ENCODE measurements at places on chromosomes 1 and 21.
A peak's percentile ranks its signal among the peaks of the same experiment; 100 is the strongest.

DNA sequence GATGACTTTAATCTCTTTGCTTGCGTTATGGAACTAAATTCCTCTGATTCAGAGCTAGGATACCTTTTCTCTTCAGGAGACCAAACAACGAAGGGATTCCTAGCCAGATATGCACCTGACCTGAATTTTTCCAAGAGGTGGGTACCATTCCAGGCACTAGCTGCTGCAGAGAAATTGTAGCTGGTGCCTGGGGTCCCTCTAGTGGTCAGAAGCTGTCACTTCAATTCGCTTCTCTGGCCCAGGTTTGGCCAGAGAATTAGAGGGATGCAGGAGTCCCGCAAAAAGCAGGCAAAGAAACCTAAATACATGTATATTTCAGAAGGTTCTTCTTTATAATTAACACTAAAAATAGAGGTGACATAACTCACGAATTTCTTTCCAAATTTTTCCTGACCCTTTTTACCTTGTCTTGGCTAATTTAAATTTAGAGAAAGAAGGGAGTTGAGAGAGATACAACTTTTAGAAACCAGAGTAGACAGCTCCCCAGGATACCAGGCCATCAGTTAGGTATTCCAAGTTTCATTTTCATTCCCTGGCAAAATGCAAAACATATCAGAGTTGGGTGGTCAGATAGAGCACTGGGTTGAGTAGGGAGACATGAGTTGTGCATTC is 9.6 kb downstream of the ACKR1 start:
- peak; percentile 8 for DNase-seq

- DNase-seq = no peak
Measured at GRCh38 chr1:67636146-67636545, 48.9 kb upstream of the GADD45A start.

DNA sequence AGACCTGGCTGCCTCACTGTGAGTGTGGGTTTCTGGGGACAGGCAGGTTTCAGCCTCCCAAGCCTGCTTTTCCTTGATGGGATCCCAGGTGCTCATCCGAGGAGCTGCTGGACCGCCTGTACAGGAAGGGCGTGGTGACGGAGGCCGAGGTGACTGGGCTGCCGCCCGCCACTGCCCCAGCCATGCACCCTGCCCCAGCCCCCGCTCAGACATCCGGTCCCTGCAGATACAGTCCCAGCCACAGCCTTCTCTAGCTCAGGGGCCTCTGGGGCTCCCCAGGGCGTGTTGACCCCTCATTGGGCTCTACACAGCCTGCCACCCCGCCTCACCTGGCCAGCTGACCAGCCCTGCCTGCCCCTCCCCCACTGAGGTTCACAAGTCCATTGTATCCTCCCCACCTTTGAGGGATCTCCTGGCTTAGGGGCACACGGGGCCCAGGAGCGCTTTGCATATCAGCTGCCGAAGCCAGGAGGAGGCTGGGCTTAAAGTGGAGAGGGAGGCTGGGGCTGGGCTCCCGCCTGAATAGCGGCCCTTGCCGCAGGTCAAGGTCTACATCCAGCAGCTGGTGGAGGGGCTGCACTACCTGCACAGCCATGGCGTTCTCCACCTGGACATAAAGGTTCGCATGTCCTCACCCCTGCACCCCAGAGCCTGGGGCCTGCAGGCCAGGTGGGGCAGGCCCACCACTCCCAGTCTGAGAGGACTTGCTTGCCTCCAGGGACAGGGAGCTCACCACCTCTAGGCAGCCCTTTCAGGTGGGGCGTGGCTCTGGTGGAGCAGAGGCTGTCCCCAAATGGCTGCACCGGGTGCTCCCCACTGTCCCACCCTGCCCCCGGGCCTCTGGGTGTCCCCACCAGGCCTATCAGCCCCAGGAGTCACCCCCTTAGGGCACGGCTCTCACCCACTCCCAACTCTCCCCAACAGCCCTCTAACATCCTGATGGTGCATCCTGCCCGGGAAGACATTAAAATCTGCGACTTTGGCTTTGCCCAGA is 38.5 kb downstream of the TRIM11 start:
- DNase-seq = no peak

GRCh38 chr1:181189691-181190363 is 101.3 kb downstream of the IER5 start:
- DNase-seq = peak; percentile 59

DNA sequence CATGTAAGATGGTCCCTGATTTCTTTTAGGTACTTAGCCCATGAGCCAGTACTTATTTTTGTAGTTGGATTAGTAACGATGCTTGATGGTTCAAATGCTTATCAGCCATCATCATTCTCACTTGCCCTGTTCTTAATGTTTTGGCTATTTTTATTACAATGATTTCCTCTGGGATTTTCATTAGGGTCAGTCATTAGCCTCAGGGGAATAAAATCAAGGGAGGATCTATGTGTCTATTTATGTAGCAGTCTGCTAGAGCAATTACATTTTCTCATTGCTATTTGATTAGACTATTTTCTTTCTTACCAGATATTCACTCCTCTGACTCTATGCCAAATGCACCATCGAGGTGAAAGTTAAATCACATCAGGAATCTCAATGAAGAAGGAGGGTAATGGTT is 10.9 kb upstream of the CCT8 start:
- DNase-seq = no peak

DNA sequence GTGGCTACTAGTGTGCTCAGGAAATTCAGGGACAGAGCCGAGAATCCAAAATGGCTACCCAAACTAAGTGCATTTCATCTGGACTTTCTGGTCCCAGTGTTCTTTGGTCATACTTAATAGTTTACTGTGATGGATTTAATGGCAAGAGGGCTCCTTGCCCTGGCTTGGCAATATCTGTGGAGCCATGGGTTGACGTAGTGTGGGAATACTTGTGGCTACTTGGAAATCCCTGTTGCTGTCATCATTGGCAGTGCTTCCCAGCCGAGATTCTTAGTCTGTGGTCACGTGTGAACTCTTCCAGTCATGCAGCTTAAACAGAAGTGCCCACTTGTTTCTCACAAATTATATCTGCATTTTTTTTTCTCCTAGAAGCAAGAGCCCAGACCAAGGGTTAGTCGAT is 198.9 kb downstream of the HS2ST1 start:
- DNase-seq = no peak

GRCh38 chr1:55623311-55623710 is 408.1 kb upstream of the USP24 start:
- DNase-seq = no peak

DNA sequence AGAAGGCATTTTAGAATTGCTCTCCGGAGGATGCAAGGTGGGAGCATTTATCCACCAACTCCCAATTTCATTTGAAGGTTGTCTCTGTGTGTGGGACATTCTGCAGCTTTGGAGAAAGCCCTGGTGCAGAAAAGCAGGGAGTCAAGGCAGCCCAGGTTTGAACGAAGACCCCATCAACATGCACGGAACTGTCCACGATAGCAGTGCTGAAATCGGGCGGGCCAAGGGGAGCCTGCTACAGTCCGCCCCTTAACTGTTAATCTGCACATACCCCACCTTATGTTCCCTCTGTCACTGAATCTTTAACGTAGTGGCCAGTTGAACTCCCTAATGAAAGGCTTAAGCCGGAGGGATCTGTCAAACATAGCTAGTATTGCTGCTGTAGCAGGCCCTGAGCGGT is 68.8 kb upstream of the C1orf174 start:
- no peak for DNase-seq
